ENCODE measurements at places on chromosomes 2 and 18.
A peak's percentile ranks its signal among the peaks of the same experiment; 100 is the strongest.

DNA sequence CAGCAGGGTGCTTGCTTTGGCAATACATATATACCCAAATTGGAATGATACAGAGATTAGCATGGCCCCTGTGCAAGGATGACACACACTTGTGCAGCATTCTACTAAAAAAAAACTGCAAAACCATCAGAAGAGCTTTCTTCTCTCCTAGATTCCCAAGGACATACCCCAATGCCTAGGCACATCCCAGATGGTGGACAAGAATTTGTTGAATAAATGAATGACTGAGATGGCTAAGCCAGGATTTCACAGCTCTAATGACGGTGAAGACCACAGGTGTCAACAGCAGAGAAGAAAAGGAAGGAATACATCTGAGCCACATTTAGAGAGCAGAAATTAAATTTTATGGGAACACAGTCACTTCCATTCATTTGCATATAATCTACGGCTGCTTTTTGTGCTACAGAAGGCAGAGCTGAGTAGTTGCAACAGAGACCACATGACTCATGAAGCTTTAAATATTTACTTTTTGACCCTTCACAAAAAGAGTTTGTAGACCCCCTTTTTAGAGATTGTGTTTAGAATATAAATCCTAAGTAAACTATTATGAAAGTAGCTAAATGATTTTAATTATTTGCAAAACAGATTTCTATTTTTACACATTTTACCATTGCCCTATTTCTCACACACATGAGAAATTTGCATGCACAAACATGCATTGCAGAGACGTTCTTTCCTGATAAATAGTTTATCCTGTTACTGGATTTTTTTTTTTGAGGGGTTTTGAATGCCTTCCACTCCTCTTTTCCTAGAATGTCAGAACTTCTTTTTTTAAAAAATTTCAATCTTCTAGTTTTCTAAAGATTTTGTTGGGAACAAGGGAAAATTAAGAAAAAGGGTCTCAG, 119.0 kb downstream of the PMAIP1 start:
- DNase-seq: no peak

DNA sequence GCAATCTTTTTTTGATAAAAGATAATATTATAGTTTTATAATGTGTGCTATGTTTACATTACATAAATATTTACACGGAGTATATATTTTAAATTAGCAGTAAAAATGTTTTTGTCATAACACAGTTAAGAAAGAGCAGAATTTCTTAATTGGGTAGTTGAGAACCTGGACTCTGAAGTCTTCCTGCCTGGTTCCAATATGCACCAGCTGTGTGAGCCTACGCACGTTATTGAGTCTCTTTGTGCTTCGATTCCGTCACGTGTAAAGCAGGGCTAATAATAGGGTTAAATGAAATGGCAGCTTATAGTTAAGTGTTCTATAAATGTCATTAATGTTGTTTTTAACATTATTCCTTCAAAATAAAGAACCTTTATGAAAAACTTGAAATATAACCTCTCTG, 1.2 kb upstream of the CCDC88A start:
- DNase-seq: no peak

DNA sequence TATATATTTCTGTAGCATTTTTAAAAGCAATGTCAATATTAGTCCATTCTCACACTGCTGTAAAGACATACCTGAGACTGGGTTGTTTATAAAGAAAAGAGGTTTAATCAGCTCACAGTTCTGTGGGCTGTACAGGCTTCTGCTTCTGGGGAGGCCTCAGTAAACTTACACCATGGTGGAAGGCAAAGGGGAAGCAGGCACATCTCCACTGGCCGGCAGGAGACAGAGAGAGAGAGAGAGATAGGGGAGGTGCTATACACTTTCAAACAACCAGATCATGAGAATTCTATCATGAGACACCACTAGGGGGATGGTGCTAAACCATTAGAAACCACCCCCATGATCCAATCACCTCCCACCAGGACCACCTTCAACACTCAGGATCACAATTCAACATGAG, 43.1 kb downstream of the CHMP3 start:
- DNase-seq: no peak

- DNase-seq: no peak
Measured at GRCh38 chr18:74378179-74378682, 62.6 kb downstream of the C18orf63 start.

DNA sequence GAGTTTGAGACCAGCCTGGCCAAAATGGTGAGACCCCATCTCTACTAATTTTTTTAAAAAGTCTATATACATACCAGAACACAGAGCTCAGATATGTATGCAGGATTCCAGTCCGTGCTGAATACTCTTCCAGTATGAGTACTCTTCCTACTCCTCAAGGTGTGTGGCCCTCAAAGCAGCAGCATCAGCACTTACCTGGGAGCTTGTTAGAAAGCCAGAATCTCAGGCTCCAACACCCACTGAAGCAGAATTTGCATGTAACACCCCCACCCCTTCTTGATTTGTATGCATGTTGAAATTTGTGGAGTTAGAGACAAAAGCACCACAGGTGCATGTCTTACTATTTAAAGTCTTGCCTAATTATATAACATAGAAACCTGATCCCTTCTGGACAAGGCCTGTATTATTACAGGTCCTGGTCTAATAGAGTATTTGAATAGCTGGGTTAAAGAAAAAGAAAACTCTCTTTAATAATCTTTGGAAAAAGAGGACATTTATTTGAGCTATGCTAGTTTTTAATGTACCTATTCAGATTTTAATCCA, 50.3 kb upstream of the NFE2L2 start:
- DNase-seq: no peak

GRCh38 chr2:168910330-168910729, 9.2 kb downstream of the G6PC2 start:
- DNase-seq: no peak

DNA sequence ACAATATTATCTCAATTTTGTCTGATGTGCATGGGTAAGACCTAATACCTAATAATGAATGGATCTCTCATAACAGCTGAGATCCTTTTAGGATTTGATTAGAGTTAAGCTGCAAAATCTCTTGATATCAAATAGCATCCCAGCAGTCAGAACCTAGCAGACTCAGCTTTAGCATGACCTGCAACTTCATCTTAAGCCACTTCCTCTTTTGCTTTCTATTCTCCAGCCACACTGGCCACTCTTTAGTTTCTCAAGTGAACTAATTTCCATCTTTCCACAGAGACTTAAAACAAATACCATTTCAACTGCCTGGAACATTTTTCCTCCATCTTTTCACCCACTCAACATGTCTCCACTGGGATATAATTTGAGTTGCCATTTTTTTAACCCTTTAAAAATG, 1251.6 kb upstream of the ZEB2 start:
- no peak for DNase-seq

- DNase-seq: no peak
Measured at GRCh38 chr2:23559561-23560239, 174.7 kb downstream of the KLHL29 start.

DNA sequence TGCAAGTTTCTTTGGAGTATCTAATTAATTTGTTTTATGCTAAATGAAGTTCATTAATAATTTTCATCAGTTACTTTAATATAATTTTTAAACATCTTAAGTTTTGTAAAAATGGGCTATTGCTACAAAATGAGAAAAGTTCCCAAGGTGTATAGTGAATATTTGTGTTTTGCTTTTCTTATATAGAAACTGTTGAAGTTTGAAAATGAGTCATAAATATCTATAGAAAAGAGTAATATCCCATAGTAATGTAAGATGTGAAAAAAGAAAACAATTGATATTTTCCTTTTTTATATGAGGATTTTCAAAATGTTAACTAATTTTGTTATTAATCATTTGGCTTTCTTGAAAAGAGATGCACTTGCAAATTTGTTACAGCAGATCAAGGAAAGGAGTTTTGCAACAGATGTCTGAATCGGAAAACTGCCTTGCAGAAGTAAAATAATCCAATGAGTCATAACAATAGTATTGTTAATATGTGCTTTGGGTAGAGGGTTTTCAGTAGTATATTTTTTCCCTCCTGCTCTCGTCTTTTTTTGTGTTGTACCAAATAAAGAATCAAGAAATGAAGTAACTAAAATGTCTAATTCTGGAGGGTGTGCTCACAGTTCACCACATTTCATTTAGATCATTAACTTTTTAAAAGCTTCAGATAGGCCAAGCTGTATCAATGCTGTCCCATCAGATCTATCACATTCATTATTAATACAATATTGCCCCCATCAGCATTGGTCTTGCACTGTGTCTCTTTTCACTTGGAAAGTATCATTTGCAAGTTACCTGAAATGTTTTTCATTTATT, 15.5 kb downstream of the DUSP19 start:
- peak; percentile 38 for DNase-seq

DNA sequence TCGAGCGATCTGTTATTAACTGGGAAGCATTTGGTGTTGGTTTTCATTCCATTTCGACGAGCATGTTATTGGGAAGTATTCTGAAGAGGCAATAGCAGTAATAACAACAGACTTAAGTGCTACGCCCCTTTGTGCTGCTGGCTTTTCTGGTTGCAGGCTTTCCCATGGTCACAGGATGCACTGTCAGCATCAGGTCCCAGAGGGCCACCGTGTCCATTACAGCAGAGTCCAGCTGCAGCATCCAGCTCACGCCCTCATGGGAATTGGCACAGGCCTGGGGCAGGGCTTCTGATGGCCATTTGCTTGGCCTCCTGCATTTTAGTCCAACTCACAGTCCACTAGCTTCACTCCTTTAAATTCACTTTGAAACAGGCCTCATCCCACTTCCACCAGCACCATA, 44.4 kb downstream of the BCL2L11 start:
- no peak for DNase-seq
